ENCODE measurements at places on chromosomes 1 and 21.

GRCh38 chr1:50308878-50309277 is 114.4 kb downstream of the DMRTA2 start:
- DNase-seq: peak; percentile 3

- peak; percentile 69 for DNase-seq
Observed at GRCh38 chr1:66732407-66733166, 19.7 kb upstream of the DYNLT5 start.

DNA sequence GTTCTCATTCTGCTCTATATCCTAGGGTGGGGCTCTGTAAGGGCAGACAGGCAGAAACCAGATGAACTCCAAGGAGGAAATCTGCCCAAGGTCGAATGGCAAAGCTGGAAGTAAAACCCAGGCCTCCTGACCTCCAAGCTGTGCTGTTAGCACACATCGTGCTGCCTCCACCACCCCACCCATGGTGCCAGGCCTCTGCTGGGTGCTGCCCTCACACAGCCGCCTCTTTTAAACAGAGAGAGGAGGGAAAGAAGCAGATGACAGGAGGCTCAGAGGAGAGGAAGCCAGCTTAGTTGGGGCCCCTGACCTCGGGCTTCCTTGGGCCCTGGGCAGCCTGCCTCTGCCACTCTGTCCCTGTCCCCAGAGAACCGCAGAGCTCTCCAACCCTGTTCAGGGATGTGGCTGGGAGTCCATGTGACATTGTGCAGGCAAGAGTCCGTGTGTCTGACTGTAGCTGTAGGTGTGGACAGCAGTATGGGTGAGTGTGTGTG is 1.1 kb downstream of the SYNC start:
- DNase-seq: no peak

DNA sequence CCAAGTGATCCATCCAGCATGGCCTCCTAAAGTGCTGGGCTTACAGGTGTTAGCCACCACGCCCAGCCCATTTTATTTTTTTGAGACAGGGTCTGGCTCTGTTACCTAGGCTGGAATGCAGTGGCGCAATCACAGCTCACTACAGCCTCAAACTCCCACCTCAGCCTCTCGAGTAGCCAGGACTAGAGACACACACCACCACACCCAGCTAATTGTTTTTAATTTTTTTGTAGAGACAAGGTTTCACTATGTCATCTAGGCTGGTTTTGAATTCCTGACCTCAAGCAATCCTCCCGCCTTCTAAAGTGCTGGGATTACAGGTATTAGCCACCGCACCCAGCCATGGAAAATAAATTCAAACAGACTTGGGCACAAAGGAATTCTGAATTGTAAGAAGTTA is 31.9 kb downstream of the PUM1 start:
- DNase-seq: no peak

GRCh38 chr1:119006406-119007279 is 18.5 kb upstream of the TBX15 start:
- DNase-seq: no peak

DNA sequence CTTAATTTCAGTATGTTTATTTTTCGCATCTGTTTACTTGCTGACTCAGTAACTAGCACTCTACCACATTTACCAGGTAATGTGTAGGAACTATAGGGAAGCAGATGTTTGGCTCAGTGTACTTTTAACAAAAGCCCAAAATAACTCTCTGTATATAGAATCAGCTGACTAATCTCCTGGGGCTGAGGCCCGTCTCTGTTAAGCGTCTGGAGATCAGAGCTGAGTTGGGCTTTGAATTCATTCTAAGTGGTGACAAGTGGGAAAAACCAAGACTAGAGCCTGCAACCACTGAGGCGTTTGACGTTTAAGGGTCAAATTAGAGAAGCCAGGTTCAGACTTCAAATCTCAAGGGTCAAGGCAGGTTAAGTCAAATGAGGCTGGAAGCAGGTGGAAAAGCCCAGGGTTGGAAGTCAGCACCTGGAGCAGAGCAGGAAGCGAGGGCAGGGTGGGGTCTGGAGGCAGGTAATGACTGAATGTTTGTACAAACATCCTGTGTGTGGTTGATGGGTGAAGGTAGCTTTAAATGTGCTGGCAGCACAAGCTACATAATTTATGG is 56.8 kb upstream of the LYST start:
- DNase-seq: peak; percentile 17

DNA sequence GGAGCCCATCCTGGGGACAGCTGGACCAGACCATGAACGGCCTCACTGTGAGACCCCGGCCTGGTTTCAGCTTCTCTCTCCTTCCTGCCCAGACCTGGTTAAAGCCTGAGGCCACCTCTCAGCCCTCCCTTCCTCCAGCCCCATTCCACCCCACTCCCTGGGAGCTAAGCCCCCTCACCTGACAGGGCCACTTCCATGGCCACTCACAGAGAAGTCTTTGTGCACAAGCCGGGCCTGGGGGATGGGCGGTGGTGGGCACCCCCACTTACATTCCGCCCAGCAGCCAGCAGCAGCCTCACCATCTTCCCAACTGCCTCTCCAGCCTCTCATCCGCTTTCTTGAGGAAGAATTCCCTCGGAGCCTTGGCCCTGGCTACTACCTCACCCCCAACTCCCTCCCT is 40.4 kb downstream of the RHBG start:
- DNase-seq: no peak

GRCh38 chr21:33115631-33116510 is 45.9 kb downstream of the OLIG1 start:
- no peak for DNase-seq

- no peak for DNase-seq
Observed at GRCh38 chr1:9753121-9753531, 70.6 kb downstream of the CLSTN1 start.
